Heart right ventricle (tissue), 16 donors: ENCODE measurements at places on chromosomes 3 and 15. TPM values are rescaled to one million over a fixed set of nuclear protein-coding genes. Genes with fewer than 3 reads are reported as not detected.

- no peak for DNase-seq
- no peaks in the 10 kb centered on the region for H3K27me3 ChIP-seq
- peaks cover 2% of the 10 kb centered on the region for H3K4me1 ChIP-seq
- H3K4me3 ChIP-seq = no peak overlapping the region
Observed at GRCh38 chr3:196168808-196169391, 42.3 kb downstream of the ZDHHC19 start.

GRCh38 chr3:136898549-136898948 is 36.5 kb downstream of the NCK1 start:
- no peak overlapping the region for H3K27ac ChIP-seq
- no peaks in the 10 kb centered on the region for H3K36me3 ChIP-seq
- no peaks in the 10 kb centered on the region for H3K27me3 ChIP-seq
- no peak overlapping the region for H3K4me3 ChIP-seq

- no peak overlapping the region for H3K27ac ChIP-seq
- no peaks in the 10 kb centered on the region for H3K27me3 ChIP-seq
- DNase-seq = no peak
- no peak overlapping the region for H3K4me3 ChIP-seq
- H3K4me1 ChIP-seq = no peaks in the 10 kb centered on the region
Observed at GRCh38 chr3:2603692-2604289, 505.1 kb downstream of the CNTN4 start.

The SCN11A gene
- total RNA-seq = 0.04 TPM

DNA sequence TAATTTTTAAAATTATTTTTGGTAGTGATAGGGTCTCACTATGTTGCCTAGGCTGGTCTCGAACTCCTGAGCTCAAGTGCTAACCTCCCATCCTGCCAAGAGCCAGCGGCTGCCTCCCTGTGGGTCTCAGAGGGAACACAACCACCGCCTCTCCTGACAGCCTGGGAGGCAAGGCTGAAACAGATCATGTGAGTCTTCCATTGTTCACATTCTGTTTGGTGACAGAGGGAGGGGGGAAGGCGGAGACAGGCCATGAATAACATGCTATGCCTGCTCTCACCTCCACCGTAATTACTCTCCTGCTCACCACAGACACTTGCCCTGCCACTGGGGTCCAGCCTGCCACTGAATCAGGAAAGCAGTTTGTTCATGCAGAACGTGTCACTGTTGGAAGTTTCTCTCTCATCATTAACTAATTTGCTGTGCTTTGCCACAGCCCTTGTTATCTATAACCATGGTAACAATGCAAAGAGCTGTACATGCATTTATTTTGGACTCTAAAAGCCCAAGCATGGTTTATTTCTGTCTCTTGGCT is 78.4 kb upstream of the RASGRF1 start:
- H3K27me3 ChIP-seq = peaks cover 4% of the 10 kb centered on the region
- peaks cover 4% of the 10 kb centered on the region for H3K4me1 ChIP-seq
- no peak overlapping the region for H3K27ac ChIP-seq
- no peak overlapping the region for H3K4me3 ChIP-seq

The PLA1A gene
- 4.4 TPM for total RNA-seq

The MOBP gene
- not detected for total RNA-seq

GRCh38 chr3:169430707-169431404 is 232.7 kb downstream of the MECOM start:
- peak; percentile 38 for DNase-seq
- no peak overlapping the region for H3K27ac ChIP-seq
- no peak overlapping the region for H3K4me3 ChIP-seq
- H3K27me3 ChIP-seq = no peaks in the 10 kb centered on the region
- peaks cover 26% of the 10 kb centered on the region for H3K4me1 ChIP-seq

GRCh38 chr3:134092208-134092701 is 62.5 kb upstream of the SLCO2A1 start:
- no peak overlapping the region for H3K27ac ChIP-seq
- no peaks in the 10 kb centered on the region for H3K36me3 ChIP-seq
- no peaks in the 10 kb centered on the region for H3K4me1 ChIP-seq
- no peaks in the 10 kb centered on the region for H3K27me3 ChIP-seq
